ENCODE measurements at places on chromosomes 4 and X. TPM values are rescaled to one million over a fixed set of nuclear protein-coding genes. Genes with fewer than 3 reads are reported as not detected.

DNA sequence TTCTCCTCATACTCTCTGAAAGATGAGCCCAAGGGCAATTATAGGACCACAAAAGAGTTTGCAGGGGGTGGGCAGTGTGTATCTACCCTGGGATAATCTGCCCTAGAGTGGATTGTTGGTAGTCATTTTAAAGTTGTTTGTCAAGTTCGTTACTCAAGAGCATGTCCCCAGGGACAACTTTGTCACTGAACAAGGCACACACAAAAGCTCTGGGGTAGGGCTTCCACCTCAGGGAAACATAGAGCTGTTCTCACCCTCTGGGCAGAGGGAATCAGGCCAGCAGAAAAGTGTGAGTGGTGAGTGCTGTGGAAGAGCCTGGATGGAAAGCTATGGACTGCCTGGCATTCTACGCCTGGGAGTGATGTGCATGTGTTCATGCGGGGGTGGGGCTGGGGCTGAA is 23.3 kb upstream of the LEF1 start:
- DNase-seq, result no peak

GRCh38 chr4:78618436-78618835 is 66.9 kb downstream of the ANXA3 start:
- DNase-seq, result no peak

- no peak for DNase-seq
Observed at GRCh38 chr4:177127658-177128057, 182.0 kb upstream of the NEIL3 start.

DNA sequence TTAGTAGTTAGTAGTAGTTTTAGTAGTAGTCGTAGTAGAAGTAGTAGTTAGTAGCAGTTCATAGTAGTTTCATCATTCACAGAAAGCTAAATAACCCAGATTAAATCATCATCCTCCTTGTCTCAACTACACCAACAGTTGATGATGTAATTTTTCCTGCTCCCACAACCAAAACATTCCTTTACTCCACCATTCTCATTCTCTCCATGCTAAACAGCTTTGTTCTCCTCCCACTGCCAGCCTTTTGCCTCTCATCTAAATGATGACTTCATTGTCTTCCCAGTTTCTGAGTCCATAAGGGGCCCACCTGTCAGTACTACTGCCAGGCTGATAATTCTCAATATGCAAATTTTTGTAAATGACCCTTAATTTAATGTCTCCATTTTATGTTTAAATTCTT is 68.9 kb downstream of the ARHGAP24 start:
- peak; percentile 82 for DNase-seq

DNA sequence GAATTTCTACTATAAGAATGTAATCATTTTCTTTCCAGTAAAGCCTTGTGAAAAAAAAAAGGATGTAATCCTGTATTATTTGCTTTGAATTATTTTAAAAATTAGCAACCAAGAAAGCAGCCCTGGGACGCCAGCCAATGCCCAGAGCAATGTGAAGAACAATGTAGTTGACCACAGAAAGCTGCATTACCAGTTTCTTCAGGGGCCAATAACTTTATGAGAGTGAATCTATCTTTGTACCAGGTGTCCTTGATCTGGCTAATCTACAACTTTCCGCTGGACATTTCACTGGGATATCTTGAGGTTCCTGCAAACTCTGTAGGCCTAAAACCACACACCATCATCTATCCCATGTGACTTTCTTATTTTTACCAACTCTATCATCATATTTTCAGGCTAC is 7.6 kb upstream of the KLHL2 start:
- DNase-seq, result no peak

Gene GLRB
- 32.4 TPM for total RNA-seq

Gene GAK
- total RNA-seq, result 48.9 TPM

Gene CXXC4
- total RNA-seq, result not detected

Gene ASB11
- total RNA-seq, result not detected

Gene SHOX
- total RNA-seq, result 13.4 TPM

Gene CD40LG
- not detected for total RNA-seq

Gene L1CAM
- total RNA-seq, result under 0.01 TPM

Gene NPY1R
- total RNA-seq, result under 0.01 TPM

Gene ARMCX2
- 89.6 TPM for total RNA-seq

Gene SUPT20HL2
- total RNA-seq, result not detected
